ENCODE measurements at places on chromosomes 2 and 18.

DNA sequence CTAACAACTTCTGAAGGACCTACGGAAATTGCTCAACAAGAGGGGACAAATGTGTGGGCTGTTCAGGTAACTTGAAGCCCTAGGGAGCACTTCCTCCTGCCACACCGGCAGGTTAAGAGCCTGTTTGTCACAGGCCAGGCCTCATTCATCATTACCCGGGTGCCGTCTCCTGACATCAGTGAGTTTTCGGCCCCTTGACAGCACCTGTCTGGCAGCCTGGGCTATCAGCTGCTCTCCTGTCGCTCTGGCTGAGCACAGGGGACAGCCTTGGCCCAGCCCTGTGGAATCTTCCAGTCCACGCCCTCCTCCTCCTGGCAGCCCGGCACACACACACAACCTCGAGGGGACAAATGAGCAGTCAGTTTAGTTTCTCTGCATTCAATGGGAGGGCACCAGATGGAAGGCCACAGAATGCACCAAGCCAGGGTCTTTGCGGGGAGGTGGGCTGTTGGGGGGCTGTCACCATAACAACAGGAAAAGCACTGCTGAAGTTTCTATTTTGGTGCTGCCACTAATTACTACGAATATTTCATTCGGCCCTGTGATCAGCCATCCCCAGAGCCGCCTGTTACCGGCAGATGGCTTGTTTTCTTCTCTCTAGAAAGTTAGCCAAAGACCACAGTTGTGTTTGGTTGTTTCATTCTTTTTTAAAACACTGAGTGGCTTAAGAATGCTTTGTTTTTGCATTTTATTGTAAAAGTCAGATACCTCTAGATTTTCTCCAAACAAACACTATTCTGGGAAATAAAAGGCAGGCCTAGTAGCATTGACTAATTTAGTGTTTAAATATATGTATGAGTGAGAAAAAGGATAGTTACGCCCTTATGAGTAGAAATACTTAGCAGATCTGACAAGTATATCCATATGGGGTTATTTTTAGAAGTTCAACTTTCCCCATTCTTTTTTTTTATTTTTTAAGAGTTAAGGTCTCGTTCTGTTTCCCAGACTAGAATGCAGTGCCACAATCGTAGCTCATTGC lies 189.9 kb upstream of the NDUFV2 start:
- H3K4me3 ChIP-seq: no peak overlapping the region
- DNase-seq: no peak
- H3K36me3 ChIP-seq: no peaks in the 10 kb centered on the region
- peaks cover 2% of the 10 kb centered on the region for H3K4me1 ChIP-seq
- no peaks in the 10 kb centered on the region for H3K27me3 ChIP-seq

GRCh38 chr2:64879745-64880144 lies 109.5 kb upstream of the SLC1A4 start:
- H3K27ac ChIP-seq: no peak overlapping the region
- H3K36me3 ChIP-seq: no peaks in the 10 kb centered on the region
- H3K4me3 ChIP-seq: no peak overlapping the region
- no peaks in the 10 kb centered on the region for H3K27me3 ChIP-seq
- H3K4me1 ChIP-seq: no peaks in the 10 kb centered on the region

DNA sequence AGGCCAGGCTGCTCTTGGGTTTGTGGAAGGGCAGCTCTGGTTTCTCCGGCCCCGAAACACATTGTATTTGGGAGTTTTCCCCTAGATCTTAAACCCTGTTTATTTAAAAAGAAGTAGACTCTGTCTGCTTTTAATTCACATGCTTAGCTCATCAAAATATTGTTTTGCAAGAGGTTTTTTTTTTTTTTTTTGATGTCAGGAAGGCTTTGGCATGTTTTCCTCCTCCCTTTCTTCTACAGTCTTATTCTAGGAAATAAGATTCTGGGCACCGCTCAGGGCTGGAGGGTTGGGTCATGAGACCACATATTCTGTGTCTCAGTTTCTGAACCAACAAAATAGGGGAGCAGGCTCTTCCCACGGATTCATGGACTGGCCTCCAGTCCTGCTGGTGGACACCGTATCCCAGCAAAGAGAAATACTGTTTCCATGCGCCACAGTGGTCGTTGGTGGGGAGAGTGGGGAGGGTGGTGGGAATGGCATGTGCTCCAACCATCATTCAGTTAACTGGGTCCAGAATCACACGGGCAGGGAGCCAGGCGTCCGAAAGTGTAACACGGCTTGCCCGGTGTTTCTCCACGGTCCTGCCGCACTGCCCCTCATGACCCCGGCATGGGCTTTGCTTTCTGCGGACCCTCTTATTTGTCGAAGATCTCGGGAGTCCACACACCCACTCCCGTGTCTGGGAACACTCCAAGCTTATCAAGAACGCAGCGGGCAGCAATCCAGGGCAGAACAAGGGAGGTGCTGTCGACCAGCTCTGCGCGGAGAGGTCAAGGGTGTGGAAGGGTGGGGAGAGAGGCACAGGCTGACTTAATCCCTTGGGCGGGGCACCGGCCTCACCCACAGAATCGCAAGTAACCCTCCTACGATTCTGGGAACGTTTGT lies 176.7 kb downstream of the GLI2 start:
- no peak overlapping the region for H3K4me3 ChIP-seq
- no peak overlapping the region for H3K27ac ChIP-seq
- no peaks in the 10 kb centered on the region for H3K27me3 ChIP-seq
- no peaks in the 10 kb centered on the region for H3K36me3 ChIP-seq
- DNase-seq: no peak

DNA sequence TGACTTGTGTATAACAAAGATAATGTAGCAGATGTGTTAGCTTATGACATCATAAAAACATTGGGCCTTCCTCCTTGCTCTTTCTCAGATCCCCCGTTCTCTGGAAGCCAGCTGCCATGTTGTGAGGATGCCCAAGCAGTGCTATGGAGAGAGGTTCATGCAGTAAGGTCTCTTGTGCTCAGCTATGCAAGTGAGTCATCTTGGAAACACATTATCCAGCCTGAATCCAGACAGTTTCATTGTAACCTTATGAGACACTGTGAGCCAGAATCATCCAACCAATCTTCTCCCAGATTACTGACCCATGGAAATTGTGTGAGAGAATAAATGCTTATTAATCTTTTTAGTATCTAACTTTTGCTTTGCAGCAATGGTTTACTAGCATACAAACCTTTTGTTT lies 60.8 kb downstream of the ST6GAL2 start:
- no peak overlapping the region for H3K27ac ChIP-seq
- peaks cover 1% of the 10 kb centered on the region for H3K27me3 ChIP-seq
- H3K4me3 ChIP-seq: no peak overlapping the region

All from DND-41 (cell line).